ENCODE measurements at places on chromosomes 11 and 22.
A peak's percentile ranks its signal among the peaks of the same experiment; 100 is the strongest.

DNA sequence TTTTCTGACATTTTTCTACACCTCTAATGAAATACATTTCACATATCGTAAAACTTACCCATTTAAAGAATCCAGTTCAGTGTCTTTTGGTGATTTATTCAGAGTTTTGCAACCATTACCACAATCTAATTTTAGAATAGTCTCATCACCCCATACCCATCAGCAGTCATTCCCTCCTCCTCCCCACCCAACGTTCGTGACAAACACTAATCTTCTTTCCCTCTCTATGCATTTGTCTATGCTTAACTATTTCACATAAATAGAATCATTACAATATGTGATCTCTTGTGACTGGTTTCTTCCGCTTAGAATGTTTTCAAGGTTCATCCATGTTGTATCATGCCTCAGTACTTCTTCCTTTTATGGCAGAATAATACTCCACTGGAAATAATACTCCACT lies 9.5 kb downstream of the TTC28 start:
- DNase-seq = no peak

- no peak for DNase-seq
Measured at GRCh38 chr11:6482441-6482840, 1.1 kb downstream of the TIMM10B start.

DNA sequence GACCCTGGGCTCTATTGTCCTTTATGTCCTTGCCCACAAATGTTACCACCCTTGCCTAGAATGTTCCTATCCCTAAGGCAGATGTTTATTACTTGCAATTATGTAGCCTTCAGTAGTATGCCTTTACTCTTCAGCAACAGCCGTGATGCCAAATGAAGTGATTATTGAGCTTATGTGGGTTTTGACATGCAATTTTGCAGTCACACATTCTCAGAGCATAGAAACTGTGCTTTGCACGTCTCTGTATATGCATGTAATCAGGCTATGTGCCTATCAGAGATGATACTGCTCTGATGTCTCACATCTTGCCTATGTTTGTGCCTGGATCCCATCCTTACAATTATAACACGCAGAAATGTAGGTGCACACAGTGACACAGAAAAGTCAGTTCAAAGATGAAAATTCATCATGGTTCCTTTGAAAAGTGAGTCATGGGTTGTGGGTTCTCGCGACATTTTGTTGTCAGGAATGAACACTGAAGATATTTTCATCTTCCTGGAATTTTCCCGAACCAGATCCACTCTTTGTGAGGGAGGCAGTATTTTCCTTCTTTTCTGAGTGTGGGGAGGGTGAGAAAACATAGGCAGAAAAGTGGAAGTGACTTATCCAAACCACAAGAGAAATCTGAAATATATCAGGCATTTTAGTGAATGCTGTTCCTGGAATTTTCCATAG lies 81.1 kb downstream of the BMAL1 start:
- DNase-seq = no peak

DNA sequence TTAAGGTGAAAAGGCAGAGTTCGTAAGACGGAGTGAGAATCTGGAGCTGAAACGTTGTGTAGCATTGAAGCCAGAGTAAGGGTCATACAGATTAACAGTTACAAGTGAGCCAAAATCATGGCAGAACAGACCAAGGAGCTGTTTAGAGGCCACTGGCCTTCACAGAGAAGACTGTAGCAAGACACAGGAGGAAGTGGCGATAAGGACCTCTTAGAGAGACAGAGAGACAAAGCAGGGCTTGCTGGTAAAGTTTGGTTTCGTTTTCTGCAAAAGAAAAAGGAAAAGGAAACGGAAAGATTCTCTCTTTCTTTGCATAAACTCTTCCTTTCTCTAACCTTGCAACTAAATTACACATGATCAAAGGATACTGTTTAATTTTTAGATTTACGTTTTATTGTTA lies 83.0 kb downstream of the AASDHPPT start:
- DNase-seq = no peak

GRCh38 chr11:95182397-95182796 lies 48.6 kb downstream of the SESN3 start:
- DNase-seq = no peak

DNA sequence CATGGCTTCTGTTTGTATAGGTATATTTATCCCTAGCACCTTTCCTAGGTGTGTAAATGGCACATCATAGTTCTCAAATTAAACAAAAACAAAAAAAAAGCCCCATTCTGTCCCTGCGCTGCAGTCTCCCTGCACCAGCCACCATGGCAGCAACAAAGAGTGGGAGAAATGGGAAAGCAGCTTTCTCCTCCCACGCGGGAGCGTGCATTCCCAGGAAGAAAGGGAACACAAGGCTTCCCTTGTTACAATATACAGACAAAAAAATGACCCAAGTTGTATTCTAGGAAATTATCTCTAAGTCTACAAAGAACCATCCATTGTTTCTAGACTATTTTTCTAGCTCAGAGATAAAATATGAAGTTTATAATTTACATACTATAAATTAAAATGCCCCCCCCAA lies 16.1 kb upstream of the TMPRSS5 start:
- DNase-seq = no peak

DNA sequence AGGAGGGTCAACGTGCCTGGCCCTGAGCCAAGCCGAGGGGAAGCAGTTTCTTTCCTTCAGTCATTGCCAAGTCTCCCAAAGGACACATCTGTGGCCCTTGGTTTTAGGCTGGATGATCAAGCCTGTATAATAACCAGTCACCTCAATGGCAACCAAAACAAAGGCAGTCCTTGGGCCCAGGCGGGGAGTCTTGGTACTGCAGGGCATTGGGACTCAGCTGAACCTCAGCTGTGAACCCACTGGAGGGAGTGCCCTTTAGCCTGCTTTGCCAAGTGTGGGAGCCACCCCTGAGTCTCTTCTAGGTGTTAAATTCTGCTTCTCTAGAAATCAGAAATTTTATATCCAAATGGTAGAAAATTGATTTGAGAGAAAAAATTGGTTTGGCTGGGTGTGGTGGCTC lies 36.9 kb downstream of the CPT1A start:
- DNase-seq = no peak

- no peak for DNase-seq
Measured at GRCh38 chr11:62752994-62753735, 795 bp downstream of the ZBTB3 start.

GRCh38 chr22:46686221-46687047 lies 51.6 kb downstream of the CERK start:
- no peak for DNase-seq

DNA sequence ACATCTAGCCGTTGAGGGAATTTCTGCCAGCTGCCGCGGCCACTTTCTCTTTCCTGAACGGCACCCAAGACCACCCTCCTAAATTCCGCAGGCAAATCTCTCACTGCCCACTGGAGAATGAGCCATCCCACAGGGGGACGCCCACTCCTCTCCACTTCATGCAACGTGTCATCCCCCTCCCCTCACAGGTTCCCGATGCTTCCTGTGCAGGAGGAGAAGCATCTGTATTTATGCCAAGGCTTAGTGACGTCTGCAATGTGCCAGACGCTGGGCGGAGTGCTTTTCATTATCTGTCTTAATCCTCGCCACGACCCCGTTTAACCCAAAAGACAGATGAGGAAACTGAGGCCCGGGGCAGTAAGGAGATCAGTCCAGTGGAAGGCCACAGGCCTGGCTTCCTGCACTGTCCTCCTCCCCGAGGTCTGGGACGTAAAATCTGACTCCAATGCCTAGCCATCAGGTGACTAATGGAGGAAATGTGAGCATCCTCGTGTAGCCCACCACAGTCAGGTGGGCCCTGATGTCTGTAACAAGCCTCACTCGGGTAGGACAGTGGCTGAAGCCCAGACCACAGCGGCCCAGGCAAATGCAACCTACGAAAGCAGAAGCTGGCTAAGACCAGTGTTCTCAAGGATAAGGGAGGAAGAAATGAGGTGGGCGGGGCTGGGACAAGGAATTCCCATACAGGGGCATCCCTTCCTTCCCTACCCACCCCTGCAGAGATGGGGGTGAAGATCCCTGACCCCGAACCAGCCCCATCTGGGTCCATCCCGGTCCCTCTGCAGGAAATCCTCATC lies 23.1 kb downstream of the MN1 start:
- no peak for DNase-seq

- DNase-seq = no peak
Measured at GRCh38 chr11:96001037-96001436, 77.1 kb upstream of the MTMR2 start.

DNA sequence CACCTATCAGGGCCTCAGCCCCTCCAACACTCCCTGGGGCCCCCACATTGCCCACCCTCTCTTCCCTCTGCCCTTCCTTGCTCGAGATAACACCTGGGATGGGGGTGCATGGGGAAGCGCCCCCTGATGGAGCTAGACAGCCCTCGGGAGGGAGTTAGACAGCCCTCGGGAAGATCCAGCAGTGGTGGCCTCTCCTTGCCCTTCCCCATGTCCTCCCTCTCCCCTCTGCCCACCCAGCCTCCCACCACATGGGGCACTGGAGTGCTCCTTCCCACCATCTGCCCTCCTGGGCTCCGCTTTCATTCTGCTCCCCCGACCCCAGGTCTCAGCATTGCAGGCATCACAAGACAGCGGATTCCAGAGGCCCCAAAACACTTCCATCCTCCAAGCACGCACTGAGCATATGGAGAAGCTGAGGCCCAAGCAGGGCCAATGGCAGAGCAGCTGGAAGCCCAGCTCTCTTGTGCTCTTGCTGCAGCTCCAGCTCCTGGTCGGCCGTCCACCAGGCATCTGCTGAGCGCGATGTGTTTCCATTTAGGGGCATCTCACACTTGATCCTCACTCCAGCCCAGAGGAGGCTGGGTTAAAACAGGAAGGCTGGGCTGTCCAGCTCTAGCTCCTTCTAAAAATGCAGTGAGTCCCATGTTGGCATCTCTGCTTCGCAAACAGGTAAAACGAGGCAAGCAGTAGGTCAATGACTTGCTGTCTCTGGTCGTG lies 65.6 kb downstream of the IGLL1 start:
- no peak for DNase-seq

DNA sequence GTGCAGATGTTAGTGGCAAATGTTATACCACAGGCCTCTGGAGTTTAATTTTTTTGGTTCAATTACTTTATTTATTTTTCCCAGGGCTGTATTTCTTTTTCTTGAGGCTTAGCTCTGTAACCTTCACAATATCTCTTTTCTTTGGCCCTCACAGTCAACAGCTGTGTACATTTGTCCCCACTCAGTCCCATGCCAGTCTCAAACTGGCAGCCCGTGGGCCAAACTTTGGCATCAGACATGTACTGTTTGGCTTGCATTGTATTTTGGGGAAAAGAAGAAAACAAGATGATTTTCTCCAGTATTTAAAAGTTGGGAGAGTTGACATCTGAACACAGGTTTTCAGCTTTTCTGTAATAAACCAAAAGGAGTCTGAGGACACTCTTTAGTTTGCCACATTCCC lies 87.1 kb downstream of the PRR5L start:
- DNase-seq = no peak

DNA sequence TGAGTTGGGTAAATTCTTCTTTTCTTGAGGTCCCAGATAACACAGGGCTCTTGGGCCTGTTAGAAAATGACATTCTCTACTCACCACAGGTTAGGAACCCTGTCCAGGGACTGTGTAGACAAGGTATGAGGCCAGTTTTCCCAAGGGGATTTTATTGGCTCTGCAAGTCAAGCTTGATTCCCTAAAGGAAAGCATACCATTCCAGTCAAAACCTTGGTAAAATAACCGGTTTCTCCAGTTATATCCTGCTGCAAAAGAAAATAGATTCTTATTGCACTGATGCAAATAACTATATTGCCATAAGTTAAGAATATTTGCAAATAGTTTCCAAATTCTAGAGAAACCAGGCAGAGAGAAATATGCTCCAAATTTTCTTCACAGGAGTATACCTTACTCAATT lies 9.6 kb upstream of the FOLR3 start:
- DNase-seq = no peak

DNA sequence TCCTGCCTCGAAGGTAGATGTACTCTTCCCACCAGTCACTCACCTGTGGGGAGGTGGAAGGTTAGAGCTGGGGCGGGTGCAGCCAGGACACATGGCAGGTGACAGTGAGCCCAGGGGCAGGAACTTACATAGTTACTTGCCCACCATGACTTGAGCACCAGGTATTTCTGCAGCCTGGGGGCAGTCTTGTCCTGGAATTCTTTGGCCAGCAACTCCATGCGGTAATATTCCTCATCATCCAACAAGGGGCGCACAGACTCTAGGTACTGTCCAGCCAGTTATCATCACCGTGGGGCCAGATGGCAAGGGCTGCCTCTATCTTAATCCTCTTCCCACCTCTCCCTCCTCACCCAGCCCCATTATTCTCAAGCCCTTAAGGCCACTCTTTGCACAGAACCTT lies 2.2 kb downstream of the CPT1B start:
- peak; percentile 57 for DNase-seq

DNA sequence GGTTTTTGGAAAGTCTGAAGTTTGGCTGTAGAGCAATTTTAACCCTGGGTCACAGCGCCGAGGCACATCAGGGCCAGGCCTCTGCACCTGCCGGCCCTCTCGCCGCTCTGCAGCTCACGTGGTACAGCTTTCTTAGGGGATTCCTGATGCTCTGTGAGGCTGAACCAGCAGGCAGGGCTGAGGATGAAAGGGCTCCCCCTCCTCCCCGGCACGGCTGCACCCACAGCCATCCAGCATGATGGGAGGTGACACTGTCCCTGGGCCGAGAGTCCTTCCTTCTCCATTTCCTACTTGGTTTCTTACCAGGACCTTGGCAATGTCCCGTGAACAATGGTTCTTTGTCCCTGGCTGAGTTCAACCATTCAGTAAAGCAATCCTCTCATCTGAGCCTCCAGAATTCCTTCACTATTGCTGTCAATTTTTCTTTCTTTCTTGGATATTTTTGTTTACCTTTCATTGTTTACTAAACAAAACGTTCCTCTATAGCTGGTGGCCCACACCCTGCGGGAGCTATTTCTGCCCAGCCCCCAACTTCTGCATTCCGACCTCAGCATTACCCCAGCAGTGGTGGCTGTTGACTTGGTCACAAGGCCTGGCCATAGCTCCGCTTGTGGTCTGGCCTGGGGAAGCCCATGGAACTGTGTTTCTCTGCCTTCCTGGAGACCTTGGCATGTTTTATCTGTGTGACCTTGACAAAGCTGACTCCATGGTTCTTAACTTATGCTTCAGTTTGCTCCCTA lies 172.8 kb upstream of the B3GAT1 start:
- DNase-seq = no peak

GRCh38 chr11:57095417-57095816 lies 86.3 kb upstream of the LRRC55 start:
- no peak for DNase-seq

DNA sequence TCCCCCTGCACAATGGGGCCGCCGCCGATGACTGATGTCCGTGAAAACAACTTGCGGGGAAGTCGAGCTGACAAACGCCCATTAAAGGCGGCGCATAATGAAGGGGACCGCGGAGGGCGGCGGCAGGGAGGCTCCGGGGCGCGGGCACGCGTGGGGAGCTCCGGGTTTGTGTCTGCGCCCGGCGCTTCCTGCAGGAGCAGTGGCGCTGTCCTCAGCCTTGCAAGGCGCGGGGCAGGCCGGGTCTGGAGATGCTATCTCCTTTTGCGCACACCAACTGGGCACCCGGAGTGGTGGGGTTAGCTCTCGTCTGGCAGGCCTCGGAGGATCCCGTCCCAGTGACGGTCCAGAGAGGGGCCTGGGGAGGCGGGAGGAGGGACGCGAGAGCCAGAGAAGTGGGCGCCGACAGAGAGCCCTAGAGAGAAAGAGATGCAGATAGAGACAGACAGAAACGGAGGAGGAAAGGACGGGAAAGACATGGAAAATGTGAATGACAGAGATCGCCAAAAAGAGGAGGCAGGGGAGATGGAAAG lies 390 bp upstream of the FGF3 start:
- no peak for DNase-seq
